ENCODE measurements at places on chromosomes 7 and 10. TPM values are rescaled to one million over a fixed set of nuclear protein-coding genes. Genes with fewer than 3 reads are reported as not detected.

GRCh38 chr7:23020742-23021401 is 6.9 kb upstream of the HYCC1 start:
- no peak for DNase-seq

DNA sequence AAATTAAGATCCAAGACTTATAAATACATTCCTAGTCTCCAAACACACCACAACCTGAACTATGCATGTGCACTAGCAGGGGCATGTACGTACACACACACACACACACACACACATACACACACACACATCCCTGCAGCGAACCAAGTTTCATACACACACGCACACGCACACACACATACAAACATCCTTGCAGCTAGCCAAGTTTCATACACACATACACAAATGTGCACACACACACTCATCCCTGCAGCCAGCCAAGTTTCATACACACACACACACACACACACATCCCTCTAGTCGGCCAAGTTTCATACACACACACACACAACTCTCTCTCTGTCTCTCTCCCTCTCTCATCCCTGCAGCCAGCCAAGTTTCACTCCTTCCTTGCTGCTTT is 82.7 kb upstream of the WIPF3 start:
- no peak for DNase-seq

DNA sequence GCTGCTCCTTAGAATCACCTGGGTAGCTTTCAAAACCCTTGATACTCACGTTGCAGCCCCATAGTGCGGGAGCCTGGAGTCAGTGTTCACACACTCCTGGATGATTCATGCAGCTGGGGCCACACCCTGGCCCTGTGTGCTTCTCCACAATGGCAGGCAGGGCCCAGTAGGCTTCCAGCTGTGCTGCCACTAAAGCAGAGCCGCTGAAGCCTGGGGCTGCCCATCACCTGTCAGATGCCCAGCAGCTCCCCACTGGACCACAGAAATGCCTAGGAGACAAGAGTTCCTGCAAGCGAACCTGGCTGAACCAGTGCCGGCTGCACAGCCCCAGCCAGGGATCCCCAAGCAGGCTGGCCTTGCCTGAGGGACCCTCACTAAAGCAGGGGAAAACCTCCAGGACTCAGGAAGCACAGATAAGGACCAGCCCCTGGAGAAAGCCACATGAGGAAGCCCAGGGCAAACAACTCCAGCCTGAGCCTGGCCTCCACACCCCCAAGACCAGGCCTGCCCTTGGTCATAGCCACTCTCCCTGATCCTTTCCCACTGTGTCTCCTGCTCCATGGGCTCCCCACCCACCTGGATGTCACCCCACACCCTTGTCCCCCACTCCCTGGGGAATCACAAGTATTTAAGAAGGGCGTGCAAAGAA is 111.9 kb downstream of the GRID1 start:
- DNase-seq, result no peak

DNA sequence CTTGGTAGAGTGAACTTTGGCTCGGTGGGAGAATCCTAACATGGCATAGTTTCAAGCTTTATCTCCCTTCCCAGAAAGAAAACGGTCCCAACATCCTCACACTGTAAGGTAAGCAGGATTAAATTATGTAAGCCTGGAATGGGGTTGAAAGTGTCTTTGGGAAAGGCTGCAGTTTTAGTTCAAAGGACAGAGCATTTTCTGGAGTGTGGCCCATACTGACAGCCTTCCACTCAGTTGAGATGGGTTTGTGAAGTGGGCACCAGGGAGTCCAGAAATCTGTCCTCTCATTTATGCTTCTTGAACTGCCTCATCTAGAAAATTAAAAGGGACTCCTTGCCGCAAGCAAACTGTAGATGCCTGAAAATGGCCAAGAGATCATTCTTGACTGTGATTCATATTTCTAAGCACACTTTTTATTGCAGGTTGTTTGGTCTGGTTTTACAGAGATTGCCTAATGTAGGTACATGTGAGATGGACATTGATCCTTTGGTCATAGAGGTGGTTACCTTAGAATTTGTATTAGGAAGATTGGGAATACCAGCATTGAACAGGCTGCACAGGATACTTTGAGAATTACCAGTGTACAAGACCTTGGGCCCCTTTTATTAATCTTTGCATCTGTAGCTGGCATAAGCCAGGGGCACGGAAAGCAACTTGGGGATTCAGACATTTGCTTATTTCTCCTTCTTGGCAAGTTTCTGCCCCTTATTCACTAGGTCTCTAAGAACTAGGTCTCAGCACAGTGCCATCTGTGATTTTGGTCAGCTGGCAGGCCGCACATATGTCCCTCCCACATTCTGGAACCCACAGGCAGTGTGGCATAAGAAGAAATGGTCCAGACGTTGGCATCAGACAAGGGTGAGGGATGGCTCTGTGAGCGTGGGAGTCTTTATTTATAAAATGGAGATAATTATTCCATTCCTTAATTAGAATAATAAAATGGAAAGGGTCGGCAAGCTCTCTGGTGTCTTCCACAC is 125.9 kb downstream of the GLCCI1 start:
- DNase-seq, result no peak

DNA sequence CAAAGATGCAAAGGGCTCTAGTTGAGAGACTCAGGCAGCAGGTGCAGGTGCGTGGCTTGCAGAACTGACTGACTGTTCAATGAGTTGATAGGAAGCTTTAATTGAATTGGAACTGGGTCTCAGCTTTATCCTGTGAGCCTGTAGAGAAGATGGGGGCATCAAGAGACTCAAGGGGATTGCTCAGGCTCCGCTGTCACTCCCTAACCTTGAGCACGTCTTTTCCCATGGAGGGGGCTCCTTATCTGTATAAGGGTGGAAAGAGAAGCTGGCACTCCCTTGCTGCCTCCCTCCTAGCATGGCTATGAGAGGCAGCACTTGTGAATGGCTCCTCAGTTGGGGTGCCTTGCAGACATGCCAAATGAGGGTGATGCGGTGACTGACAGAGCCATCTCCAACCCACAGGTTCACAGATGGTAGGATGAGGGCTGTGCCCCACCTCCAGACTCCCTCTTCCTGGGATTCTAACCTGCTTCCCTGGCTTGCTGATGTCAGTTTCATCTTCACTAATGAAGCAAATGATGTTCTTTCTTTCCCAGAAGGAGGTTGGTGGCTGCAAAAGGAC is 12.4 kb upstream of the PLEKHA1 start:
- no peak for DNase-seq

The AGR3 gene
- not detected for total RNA-seq

The ZNF316 gene
- 2.2 TPM for total RNA-seq

DNA sequence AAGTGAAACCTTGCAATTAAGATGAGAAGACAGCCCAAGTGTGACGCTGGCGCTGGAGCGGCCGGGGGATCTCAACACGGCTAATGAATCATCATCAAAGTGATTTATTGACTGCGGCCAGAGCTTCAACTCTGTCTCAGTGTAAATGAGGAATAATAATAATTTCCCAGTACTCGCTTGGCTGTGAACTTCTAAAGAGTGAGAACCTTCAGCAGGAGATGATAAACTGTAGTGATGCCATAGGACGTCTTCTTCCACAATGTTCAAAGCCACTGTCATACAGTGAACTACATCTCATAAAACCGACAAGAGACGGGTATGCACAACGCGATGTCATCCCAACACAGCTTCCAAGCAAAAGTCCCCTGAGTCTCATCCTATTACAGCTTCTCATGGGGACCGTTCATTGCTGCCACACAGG is 123.6 kb upstream of the NOBOX start:
- DNase-seq, result no peak

DNA sequence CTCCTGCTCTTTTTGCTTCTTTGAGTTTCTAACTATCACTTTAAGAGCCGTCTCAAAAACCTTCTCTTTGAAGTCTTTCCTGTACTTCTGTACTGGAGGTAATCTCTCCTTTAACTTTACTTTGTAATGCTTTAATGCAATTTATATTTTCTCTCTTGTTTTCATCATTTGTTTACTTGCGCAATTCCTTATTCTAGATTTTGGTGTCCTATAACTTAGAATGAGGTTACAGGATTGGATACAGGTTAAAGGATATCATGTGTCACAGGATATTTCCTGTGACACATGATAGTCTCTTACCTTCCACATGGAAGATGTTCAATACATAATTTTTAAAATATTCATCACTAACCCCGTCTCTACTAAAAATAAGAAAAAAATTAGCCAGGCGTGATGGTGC is 42.4 kb upstream of the CPN1 start:
- no peak for DNase-seq

DNA sequence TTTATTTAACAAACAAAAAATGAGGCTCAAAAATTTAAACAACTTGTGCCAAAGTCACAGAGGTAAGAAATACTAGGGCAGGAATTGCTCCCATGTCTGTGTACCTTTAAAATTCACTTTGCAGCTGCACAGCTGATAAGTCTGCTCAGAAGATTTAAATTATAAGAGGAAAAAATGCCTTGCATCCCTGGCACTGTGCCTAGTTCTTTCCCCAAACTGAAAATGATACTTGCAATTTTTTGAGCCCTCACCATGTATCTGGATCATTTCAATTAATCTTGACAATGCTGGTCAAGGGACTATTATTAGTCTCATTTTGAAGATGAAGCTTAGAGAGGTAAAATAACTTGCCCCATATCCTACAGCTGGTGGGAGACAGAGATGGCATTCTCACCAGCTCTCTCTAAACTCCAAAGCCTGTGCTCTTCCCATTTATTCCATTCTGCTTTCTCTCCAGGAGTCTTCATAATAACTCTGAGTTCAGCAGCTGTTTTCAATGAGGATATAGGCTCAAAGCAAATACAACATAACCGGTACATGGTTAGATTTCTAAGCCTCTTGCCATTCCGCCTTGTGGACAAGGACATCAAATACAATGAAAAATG is 350.5 kb upstream of the LRRTM3 start:
- no peak for DNase-seq

GRCh38 chr10:99329554-99330346 is 594 bp downstream of the CNNM1 start:
- DNase-seq, result peak; percentile 66

- no peak for DNase-seq
Measured at GRCh38 chr7:94562525-94562924, 52.9 kb downstream of the CASD1 start.

- no peak for DNase-seq
Measured at GRCh38 chr10:17954861-17955260, 3.1 kb downstream of the SLC39A12 start.

- peak; percentile 92 for DNase-seq
Measured at GRCh38 chr10:100997360-100998182, 2.0 kb upstream of the LZTS2 start.

- peak; percentile 72 for DNase-seq
Measured at GRCh38 chr7:90688810-90689209, 92.7 kb downstream of the CDK14 start.

Data from neural progenitor cell (in vitro differentiated cells).